ENCODE measurements at places on chromosomes 2 and 18.

DNA sequence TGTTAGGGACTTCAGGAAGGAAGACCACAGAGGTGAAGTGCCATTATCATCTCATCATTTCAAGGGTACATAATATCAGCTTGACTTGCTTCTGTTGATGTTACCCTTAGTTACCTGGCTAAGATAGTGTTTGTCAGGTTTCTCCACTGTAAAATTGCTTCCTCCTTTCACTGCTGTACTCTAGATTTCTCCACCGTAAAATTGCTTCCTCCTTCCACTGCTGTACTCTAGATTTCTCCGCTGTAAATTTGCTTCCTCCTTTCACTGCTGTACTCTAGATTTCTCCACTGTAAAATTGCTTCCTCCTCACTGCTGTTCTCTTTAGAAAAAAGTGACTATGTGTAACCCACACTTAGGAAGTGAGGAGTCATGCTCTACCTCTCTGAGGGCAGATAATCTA is 1460.3 kb downstream of the SUCLG1 start:
- DNase-seq = no peak

DNA sequence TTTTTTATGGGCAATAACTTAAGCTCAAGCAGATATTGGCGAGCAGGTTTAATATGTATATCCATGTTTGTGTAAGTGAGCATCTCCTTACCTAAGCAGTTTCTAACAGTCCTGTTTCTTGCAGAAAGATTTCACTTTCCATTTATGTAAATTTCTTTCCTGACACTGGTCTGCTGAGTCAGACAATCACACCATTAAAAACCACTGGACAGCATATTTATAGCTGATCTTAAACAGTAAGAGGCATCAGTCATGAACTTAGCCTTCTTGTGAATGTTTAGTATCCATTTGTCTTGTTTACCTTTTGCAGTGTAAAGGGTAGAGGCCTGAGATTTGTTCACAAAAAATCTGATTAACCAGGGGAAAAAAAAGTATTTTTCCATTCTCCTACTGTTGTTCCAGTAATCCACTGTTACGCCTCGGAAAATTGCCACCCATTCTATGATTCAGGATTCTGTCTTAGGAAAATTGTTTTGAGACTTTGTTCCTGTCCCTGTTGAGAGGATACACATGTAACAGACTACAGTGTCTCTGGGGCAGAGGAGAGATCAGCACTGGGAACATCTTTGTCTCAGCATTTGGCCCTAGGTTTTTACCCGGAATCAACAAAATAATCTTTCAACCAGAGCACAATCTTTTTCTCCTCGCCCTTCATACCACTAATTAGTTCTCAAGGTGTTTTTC is 521.0 kb upstream of the NRP2 start:
- no peak for DNase-seq

DNA sequence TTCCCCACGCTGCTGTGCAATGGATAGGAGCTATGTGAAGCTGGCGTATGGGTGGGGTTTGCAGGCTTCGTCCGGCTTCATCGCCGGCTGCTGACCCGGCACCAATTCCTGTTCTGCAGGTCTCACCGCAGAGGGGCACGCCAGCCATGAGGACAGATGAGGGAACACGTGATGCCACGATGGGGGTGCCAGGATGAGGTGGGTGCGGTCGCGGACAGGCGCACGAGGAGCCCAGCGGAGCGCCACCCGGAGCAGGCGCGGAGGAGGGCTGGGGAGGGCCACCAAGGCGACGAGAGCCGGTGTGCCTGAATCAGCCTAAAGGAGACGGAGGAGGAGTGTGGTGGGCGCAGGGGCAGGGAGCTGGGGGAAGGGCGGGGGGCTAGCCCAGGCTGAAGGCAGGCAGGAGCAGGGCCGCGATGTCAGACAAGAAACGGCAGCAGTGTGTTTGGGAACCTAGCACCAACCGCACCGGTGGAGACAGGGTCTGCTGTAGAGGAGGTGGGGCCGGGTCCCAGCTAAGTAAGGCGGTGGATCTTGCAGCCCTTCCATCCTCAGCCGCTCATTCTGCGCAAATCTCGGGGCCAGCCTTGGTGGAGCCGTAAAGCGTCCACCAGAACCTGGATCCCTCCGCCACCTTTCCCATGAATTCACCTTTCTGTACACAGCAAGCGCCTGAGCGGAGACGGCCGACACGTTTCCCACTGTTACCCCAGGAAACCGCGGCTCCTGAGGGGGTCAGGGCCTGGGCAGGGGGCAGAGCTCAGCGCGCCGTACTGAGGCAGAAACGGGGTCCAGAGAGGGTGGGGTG is 17.0 kb upstream of the CD8A start:
- DNase-seq = no peak

DNA sequence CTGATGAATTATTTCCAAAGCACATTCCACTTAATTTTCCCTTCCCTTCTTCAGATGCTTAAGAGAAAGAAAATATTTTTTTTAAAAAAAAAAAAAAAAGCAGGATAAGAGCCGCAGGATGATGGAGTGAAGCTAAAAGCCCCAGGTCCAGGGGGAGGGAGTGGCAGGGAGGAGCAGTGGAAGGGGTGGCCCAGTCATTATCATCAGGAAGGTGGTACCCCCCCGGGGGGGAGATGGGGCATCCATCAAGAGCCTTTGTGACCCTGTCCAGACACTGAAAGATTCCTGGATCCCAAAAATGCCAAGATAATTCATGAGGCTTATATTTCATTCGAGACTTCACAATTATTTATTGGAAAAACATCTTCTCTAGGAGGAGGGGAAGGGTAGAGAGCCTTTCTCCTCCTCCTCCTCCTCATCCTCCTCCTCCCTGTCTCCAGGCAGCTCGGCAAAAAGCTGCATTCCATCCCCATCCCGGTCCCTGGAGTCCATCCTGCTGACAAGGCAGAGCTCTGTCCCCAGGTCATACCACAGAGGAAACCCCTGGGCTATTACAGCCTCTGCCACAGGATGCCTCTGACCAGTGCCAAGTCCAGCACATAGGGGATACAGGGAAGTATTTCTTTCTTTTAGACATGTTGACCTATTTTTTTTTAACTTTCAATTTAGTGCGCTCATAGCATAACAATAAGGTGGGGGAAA is 125.3 kb downstream of the TWIST2 start:
- DNase-seq = no peak

DNA sequence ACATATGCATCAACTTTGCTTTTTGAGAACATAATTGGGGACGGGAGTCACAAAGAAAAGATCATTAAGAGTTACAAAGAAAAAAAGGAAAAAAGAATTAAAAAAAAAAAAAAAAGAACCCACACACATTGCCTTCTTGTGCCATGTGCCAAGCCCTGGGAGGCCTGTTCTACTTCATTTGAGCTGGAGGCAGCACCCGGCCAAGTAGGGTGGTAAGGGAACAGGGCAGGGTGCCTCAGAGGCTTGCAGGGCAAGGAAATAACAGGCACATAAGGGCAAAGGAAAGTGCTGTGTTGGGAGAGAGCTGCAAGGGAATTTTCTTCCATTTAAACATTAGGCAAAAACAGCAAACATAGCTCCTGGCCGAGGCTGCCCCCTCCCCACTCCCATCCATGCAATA is 418.0 kb downstream of the TMEM182 start:
- DNase-seq = no peak

DNA sequence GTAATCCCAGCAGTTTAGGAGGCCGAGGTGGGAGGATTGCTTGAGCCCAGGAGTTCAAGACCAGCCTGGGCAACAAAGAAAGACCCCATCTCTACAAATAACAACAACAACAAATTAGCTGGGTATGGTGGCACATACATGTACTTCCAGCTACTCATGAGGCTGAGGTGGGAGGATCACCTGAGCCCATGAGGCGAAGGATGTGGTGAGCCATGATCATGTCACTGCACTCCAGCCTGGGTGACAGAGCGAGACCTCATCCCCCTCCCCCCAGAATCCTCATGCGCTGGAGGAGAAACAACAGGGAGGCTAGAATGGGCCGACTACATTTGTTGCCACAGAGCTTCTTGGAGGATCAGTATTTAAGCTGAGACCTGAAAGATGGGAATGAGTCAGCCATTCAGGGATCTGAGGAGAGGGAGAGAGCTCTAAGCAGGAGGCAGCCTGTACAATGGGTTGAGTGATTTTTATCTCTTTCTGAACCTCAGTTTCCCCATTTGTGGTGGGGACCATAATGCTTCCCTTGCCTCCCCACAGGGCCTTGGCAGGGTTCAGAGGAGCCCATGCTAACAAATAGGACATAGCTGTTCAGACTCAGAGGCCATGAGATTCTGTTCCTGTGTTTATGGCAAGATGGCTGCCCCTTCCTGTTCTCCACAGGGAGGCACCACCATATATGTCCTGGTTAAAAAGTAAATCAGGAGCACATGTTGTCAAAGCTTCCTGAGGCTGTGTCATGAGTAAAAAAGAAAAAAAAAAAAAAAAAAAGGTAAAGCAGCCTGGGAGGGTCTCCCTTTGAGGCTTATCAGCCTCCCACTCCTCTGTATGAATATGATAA is 131.4 kb upstream of the HAAO start:
- DNase-seq = no peak

- no peak for DNase-seq
These were observed 58.9 kb upstream of the NDUFV2 start for GRCh38 chr18:9043581-9043980.

DNA sequence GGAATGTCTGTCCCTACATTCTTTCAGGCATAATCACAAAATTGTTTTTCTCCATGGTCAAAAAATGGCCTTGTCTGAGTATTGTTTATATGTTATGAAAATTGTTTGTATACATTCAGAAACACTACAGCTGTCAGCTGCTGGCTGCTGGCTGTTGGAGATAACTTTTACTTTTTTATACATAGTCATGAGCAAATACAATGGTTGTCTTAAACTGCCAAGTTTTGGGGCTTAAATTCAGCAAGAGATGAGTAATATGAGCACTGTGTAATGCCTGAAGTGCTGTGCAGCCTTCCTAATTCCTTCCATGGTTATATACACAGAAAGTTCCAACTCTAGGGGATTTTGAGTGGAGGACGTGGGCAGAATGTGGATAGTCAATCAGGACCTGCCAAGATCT is 168.9 kb upstream of the RMP24 start:
- DNase-seq = no peak

GRCh38 chr2:171522052-171522787 is at the start of gene CYBRD1:
CYBRD1 (plus strand) TSS chr2:171522474; CDS start chr2:171522546, 72 bp downstream.
- no peak for DNase-seq

DNA sequence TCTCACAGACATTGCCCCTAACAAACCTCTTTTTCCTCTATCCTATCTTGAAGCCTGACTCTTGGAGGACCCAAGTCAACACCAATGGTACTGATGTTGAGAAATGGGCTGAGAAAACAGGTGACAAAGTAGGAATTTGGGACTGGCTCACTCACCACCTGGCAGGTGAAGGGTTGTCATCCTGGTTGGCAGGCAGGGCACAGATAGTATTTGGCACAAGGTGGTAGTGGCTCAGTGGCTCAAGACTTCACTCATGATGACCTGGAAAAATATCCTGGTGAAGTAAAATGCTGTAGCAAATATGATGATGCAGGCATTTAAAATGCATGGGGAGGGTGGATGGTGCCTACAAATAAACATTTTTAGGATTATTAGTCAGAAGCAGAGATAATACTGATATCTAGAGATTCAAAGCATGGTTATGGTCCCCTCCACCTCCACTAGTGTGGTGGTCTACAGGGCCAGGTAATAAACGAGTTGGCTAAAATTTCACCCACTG is 38.0 kb upstream of the GLS start:
- no peak for DNase-seq

- DNase-seq = no peak
These were observed 236.9 kb downstream of the BCL11A start for GRCh38 chr2:60316381-60317033.

GRCh38 chr2:31446848-31447247 is 32.3 kb upstream of the XDH start:
- no peak for DNase-seq

DNA sequence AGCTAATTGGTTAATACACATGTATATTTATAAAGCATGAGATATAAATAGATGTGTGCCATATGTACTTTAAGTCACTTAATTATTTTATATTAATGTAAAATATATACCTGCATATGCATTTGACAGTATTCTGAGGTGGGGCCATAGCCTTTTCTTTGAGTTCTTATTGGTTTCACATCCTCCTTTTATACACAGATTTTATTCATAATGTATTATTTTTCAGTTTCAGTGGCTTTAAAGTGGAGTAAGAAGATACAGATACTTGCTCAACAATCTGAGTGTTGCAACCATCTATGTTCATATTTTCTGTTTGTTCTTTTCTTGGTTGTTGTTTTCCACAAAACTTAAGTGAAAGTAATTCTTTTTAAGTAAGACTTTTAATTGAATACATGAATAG is 436.5 kb downstream of the RND3 start:
- DNase-seq = no peak

DNA sequence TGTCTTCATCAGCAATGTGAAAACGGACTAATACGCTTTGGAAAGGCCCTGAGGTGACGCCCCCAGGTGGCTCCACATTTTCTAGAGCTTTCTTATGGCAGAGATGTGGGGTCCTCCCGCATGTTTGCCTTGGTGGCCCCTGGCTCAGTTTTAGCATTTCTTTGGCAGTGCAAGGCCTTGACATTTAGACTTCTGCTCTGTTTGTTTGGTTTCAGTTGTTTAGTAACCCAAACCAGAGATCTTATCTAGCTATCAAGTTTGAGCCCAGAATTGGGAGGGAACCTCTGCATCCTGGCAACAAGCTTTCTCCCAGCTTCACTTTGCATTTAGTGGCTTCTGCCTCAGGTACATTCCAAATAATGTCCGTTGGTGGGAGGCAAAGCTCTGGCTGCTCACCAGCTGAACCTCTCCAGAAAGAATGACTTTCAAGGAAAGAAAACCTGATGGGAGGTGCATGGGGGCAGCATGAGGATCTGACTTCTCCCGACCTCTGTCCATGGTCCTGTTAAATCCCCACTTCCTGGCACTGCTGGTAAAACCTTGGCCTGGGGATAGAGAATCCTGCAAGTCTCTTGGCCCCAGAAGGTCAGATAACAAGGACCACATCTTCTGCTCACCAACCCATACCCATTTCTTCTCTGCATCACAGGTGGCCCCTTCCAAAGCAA is 12.0 kb upstream of the MBP start:
- DNase-seq = no peak

- DNase-seq = no peak
These were observed 218.2 kb downstream of the SH3BP4 start for GRCh38 chr2:235170016-235170415.

- no peak for DNase-seq
These were observed 99.1 kb downstream of the SH3BP4 start for GRCh38 chr2:235050980-235051351.

GRCh38 chr2:232873909-232874641 is 4.0 kb downstream of the SNORC start:
- no peak for DNase-seq
